ENCODE measurements at places on chromosomes 5 and 9.

- DNase-seq, result peak; percentile 70
These were observed 9.1 kb upstream of the KIF12 start for GRCh38 chr9:114108016-114108833.

DNA sequence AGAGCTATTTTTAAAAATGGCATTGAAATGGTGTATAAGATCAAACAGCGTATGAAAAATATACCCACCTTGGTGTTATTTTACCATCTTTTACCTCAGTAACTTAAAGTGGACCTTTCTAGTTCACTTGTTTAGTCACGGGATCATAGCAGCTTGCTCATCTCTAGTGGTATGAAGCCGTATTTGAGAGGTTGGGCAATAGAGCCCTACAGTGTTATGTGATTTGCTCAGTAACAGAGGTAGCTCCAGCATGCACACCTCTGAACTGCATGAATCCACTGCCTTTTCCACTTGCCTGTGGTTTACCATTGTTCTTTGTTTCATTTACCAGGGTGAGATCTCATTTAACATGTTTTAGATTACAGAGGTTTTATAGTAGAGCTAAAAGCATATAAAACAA is 134.4 kb downstream of the ATG10 start:
- no peak for DNase-seq

DNA sequence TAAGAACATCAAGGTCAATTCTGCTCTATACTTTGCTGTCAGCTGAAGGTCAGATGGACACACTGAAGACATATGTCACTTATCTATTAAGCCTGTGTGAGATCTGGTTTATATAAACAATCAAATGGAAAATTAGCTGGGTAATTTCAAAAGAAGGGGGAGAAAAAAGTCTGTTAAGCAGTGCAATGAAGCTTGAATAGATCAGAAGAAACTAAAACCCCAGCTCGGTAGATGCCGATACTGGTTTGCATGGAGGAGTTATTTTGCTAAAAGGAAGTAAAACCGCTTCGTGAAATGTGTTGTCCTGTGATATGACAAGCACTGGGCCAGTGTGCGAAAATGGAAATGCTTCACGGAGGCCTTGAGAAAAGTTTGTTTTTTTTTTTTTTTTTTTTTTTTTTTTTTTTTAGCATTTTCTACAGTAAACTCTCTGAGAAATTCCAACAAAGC is 148.8 kb downstream of the MEF2C start:
- no peak for DNase-seq

GRCh38 chr9:27548055-27548741 is 18.6 kb upstream of the MOB3B start:
- DNase-seq, result no peak

GRCh38 chr5:124544366-124545055 is 201.9 kb downstream of the ZNF608 start:
- no peak for DNase-seq

- no peak for DNase-seq
These were observed 312.1 kb upstream of the CDH18 start for GRCh38 chr5:20300110-20300509.

GRCh38 chr5:76836181-76836580 is 13.6 kb upstream of the S100Z start:
- DNase-seq, result no peak

- DNase-seq, result no peak
These were observed 17.8 kb downstream of the TBCA start for GRCh38 chr5:77758141-77758938.

DNA sequence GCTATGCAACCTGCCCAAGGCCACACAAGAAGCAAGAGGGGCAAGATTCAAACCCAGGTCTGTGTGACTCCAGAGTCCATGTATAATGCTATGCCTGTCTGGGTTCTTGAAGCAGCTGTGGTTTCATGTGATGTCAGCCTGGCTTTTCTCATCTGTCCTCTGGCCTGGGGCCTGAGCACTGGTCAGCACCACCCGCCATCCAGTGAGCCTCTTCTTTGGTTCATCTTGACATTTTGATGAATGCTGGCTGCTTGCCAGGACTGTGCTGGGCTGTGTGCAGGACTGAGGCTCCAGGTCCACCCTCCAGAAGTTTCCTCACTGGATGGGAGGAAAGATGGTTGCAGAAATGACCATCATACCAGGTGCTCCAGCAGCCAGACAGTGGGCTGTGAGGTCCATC is 61.5 kb downstream of the TSTD2 start:
- no peak for DNase-seq

DNA sequence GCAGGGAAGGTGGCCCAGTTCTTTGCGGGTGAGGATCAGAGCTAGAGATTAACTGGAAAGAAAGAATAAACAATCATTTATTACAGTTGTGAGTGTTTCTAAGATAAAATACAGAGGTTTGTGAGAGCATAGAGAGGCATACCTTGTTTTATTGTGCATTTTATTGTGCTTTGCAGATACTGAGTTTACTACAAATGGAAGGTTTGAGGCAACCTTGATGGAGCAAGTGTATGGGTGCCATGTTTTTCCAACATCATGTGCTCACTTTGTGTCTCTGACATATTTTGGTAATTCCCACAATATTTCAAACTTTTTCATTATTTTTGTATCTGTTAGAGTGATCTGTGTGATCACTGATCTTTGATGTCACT is 715 bp upstream of the C5orf34 start:
- DNase-seq, result no peak

DNA sequence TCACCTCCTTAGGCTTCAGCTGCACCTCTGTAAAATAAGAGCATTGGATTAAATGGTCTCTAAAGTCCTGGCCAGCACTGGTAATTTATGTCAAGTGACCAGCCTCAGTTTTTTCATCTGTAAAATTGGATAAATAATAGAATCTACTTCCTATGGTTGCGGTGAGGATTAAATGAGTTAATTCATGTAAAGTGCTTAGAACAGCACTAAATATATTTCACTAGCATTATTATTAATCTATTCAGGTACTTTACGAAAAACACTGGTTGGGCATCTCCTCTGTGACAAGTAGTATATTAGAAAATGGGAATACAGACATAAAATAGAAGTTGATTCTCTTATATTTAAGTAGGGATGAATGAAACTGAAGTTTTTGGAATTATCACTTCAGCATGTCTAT is 13.8 kb upstream of the TMEM245 start:
- DNase-seq, result no peak

DNA sequence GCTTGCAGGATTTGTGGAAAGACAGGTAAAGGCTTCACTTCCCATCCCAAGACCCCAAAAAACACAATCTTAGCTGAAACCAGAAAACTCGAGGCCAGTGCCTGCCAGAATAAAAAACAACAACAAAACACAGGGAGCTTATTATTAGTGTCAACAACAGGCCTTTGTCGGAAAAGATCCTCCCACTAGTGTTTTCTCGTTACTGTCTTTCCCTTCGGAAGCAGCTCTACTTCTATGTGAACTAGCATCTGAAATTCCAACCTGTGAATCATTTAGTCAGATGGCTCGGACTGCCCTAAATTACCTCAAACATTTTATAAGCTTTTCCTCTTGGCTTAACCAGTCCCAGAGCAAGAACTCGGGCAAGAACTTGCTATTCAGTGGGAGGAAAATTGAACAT is 122.2 kb upstream of the GNA14 start:
- DNase-seq, result peak; percentile 28

DNA sequence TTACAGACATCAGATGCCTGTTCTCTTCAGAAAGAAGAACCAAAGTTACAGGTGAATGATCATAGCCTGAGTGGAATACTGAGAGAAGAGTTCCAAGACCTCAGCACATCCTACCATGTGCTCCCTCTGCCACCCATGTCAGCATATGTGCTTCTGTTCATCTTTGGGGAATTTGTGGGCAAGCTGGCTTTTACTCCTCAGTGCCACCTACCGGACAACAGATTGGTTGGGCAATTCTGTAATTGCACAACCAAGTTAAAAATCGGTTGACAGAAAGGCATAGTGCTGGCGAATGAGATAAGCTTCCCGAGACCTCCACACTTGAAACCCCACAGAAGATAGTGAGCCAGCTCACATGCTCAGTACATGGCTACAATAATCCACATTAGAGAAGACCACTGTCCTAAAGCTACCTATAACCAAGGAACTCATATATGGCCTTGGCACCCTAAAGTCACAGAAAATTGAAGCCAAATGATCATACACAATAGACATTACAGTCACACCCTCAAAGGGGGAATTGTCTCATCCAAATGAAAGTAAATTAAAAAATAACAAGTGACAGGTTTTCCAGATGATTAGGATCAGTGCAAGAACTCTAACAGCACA is 1238.0 kb upstream of the NUDT12 start:
- no peak for DNase-seq

DNA sequence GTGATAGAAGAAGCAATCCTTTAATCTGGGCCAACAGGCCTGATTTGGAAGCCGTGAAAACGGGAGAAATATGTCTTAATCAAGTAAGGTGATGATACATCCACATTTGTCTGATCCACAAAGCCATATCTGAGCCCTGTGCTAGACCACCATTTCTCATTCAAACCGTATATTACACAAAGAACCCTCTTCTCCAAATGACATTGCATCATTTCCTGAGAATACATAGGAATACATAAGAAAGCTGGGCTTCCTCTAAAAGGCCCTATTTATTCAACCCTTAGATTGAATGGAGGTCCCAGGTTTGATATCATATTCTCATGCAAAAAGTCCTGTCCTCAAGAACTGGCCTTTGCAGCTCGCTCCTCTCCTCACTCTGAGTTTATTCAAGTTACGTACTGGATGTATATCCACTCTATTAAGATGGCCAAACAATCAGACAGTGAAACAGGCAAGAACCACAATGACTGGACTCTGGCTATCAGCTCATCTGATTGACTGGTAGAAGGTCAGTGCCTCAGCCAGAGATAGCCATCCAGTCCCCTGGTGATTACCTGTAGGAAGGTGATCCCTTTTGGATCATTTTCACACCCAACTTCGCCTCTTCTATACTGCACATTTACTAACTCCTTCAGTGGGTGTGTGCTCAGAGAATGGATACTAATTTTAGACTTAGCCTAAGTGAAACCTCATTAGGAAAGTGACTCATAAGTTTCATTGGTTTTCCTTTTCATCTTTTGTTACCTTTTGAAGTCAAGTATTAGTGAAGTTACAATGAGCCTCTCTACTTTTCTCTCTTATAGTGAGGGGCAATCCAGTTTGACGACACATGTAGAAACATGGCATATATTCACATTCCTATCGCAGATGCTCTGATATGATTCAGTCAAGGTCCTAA is 167.6 kb upstream of the WWC1 start:
- DNase-seq, result no peak

- DNase-seq, result no peak
These were observed 291.1 kb downstream of the DMAC1 start for GRCh38 chr9:7508516-7508915.

DNA sequence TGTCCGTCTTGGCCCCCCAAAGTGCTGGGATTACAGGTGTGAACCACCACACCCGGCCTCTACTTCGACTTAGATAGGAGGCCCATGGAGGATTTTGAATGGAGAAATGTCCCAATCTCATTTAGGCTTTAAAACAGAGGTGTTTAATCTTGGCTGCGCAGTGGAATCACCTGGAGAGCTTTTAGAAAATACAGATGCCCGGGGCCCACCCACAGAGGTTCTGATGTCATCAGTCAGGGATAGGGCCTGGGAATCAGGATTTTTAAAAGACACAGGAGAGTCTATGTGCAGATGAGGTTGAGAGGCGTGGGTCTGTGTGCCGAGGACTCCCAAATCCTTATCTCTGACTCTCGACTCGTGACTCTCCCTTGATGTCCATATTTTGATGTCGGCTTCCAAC is 124.0 kb upstream of the BOD1 start:
- DNase-seq, result no peak

DNA sequence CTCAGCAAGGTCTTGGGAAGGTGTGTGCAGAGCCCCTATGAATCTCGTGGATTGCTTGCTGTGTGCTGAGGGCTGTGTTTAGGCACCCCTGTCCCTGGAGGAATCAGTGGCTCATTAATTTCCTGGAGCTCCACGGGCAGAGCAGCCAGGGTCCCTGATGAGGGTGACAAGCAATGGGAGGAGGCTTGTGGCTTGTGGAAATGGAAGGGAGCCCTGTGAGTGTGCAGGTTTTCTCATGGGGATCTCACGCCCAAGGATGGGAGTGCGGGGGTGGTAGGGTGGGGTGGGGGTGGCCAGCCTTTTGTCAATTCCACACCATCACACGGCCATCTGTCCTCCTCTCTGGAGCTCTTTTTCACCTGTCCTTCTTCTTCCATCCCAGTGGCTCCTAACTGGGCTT is 25.3 kb downstream of the PHF2 start:
- DNase-seq, result no peak

DNA sequence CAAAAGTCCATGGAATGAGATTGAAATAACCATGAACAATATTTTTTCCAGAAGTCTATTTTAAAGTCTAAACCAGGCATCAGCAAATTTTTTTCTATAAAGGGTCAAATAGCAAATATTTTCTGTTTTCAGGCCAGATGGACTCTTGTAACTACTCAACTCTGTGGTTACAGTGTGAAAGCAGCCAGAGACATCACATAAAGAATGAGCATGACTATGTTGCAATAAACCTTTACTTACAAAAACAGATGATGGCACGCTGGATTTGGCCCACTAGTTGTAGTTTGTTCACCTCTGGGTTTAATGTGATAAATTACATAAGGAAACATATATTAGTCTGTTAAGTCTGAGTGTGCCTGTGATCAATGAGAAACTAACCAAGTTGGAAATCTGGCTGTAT is 319.2 kb downstream of the TRPM3 start:
- DNase-seq, result no peak

DNA sequence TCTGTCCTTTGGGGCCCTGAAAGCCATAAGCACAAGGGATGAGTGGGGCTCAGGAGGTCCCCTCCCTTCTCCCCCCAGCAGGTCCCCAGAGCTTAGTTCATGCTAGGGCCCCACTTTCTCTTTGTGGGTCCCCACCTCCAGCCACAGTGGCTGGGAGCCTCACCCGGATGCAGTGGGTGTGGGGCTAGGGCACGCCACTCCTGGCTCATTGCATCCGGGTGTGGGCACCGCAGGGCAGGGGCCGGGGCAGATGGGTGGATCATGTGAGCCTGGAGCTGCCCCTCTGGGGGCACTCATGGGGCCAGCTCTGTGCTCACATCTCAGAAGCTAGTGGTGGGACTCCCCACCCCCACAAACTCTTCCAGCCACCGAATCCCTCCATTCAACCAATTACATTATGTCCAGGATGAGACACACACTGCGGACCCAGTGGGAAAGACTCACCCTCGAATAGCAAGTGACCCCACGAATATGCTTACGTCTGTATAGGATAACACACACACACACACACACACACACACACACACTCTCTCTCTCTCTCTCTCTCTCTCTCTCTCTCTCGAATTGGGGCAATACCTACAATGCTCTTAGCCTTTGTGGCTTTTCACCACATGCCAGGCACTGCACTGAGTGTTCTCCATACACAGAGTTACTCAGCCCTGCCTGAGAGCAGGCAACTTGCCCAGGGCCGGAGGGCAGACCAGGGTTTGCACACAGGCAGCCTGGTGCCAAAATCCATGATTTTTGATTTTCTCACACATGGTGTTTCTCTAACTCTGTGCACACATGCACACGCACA is 16.8 kb upstream of the PHYKPL start:
- no peak for DNase-seq

GRCh38 chr5:161230221-161230620 is 316.3 kb downstream of the GABRB2 start:
- no peak for DNase-seq
